ENCODE measurements at places on chromosomes 6 and 20.

DNA sequence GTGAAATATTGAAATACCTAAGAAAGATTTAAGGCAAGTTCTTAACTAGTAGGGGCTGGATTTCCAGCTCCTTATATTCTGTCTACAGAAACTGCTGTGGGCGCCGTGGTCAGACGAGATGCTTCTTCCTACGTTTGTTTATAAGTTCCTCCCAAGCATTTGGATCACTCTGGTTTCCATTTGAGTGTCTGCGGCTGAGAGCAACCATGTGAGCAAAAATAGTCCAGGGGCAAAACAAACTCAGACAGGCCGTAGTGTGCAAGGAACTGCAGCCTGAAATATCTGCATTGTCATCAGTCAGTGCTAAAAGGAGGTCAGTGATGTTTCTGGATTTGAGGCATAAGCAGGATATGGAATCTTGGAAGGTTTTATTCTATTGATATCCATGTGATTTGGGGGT, 485.9 kb upstream of the JAG1 start:
- DNase-seq, result no peak

- DNase-seq, result no peak
These were observed 131.0 kb upstream of the BMP2 start for GRCh38 chr20:6636209-6637159.

DNA sequence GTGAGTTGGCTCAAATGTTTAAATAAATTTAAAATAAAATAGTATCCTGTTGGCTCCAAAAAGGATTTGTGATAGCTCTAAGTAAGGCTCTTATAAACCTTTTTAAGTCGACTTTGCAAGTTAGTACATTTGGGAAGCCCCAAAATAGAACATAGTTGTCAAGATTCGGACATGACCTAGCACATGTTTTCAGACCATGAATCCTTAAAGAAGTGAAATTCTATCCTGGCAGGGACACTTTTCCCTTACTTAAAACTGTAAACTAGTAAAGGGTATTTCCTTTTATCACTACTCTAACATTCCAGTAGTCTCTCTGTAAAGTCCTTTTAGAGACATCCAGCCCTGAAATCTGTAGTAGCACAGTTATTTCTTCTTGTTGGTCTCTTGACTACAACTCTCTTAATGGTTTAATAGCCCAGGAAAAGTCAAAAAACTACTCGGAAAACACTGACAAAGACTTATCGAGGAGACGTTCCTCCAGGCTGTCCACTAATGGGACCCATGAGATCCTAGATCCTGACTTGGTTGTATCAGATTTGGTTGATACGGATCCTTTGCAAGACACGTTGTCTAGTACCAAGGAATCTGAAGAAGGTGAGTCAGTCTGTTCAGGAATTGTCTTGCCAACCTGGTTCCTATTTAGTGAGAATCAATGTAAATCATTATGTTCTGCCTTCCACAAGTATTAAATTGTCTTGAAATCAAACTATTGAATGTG, 83.6 kb downstream of the SCAND1 start:
- DNase-seq, result no peak

- no peak for DNase-seq
These were observed 227.7 kb downstream of the MEI4 start for GRCh38 chr6:77880501-77880900.

- DNase-seq, result no peak
These were observed 15.2 kb downstream of the CHMP4B start for GRCh38 chr20:33826270-33826897.

GRCh38 chr6:53938810-53939209, 144.0 kb downstream of the LRRC1 start:
- DNase-seq, result no peak

Data from CD8-positive, alpha-beta T cell (primary cell).